NCI-H526 treated with DMSO at 0.1 percent for 48 hours (cell line): ENCODE measurements at places on chromosomes 1 and 21.
A peak's percentile ranks its signal among the peaks of the same experiment; 100 is the strongest.

- no peak for DNase-seq
These were observed 32.5 kb downstream of the RHOU start for GRCh38 chr1:228767636-228768354.

GRCh38 chr1:100950781-100951180 lies 54.9 kb downstream of the SLC30A7 start:
- DNase-seq = peak; percentile 41

GRCh38 chr1:6329851-6330250 lies 63.7 kb downstream of the ACOT7 start:
- no peak for DNase-seq

- no peak for DNase-seq
These were observed 13.9 kb downstream of the CCDC18 start for GRCh38 chr1:93194231-93194990.

DNA sequence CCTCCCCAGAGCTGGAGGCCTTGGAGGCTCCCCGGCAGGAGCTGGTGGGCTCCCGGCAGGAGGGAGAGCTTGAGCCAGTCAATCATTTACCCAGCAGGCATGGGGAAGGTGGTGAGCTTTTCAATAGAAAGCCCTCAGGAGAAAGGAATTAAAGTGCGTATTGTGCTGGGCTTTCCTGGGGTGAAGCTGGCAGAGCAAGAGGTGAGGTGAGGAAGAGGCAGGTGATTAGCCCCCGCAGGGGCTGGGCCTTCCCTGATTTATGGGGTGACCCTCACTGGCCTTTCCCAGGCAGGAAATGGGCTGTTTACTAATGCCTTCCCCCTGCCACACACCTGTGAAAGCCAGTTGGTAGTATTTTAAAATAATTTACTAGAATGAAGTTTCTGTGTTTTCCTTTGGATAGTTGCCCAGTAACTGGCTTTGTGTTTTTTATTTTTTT lies 25.8 kb downstream of the CLDN14 start:
- DNase-seq = no peak

GRCh38 chr1:93845538-93846205 lies 33.3 kb downstream of the DNTTIP2 start:
- DNase-seq = peak; percentile 42

GRCh38 chr1:156128654-156129597 lies 14.4 kb downstream of the LMNA start:
- DNase-seq = no peak

- no peak for DNase-seq
These were observed 318.8 kb upstream of the FAM78B start for GRCh38 chr1:166485620-166486019.

DNA sequence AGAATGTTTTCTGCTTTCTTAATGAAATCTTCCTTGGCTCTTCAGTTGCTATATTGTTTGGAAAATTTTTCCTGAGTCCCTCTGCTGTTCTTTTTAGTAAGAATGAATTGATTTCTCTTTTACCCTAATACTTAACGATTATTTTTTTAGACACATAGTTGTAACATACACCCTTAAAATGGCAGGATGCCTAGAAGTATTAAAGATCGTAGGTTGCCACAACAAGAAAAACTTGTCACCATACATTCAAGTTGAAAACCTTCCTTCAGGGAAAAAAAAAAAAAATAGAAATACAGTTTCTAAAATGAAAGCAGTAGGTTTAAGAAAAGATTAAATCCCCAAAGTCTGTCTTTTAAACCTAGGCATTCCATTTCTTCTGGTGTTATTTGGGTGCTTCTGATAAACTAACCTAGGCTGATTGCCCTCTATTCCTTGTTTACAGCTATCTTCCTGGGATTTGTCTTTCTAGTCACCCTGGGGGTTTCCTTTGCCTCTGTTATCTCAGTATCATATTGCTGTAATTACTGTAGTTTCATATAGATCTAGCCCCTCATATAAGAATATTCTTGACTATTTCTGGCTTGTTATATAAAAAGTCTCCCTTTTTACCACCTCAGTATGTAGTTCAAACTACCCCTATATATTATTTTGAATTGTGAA lies 16.8 kb downstream of the SUCO start:
- DNase-seq = no peak

- no peak for DNase-seq
These were observed 21.0 kb downstream of the KIF21B start for GRCh38 chr1:201002510-201002909.

GRCh38 chr1:78678324-78678723 lies 28.7 kb downstream of the IFI44 start:
- no peak for DNase-seq

DNA sequence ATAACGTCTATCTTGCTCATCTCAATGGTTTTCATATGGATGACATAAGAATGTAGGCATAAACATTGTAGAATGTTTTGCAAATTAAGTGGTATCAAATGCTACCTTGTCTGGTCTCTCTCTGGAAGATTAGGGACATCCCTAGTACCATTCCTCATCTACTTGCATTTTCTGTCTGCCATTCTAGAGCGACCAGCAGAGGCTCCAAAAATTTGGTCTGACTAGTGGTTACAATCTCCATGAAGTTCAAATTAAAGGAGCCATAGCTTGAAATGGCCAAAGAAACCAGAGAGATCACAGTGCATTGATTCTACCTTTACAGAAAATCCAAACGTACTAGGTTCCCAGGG lies 1.1 kb downstream of the CD84 start:
- no peak for DNase-seq

GRCh38 chr1:10195570-10195969 lies 14.8 kb upstream of the KIF1B start:
- DNase-seq = no peak

DNA sequence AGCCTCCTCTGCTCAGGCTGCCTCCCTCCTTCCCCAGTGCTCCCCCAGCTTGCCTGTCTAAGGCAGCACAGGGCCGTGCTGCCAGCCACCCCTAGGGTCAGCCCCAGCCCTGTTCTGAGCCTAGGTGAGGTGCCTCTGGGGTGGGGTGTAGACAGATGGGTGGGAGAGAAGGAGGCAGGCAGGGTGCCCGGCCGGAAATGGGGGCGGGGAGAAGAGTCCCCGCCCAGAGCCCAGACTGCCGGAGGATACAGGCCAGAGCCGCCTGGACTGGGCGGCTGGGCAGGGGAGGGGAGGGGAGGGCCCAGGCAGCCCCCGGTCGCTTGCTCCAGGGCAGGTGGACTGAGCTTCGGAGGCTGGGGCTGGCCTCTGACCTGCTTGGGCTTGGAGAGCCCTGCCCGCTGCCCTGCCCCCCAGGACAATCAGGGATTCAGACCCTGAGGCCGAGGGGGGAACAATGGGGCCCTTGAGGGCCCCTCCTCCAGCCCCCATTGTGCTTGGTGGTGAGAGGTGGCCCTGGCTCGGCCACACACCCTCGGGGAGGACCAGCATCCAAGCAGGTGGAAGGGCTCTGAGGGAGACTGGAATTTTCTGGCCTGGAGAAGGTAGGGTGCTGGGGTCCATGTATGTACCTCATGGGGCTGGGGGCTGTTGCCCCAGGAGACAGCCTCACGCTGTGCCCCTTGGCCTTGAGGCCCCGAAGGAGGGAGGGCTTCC lies at the start of gene GJC2:
Gene GJC2, plus strand, starts transcription at position 525 of the 714 bp plus-strand sequence. CDS start 7,829 bp downstream, outside the sequence.
- no peak for DNase-seq

DNA sequence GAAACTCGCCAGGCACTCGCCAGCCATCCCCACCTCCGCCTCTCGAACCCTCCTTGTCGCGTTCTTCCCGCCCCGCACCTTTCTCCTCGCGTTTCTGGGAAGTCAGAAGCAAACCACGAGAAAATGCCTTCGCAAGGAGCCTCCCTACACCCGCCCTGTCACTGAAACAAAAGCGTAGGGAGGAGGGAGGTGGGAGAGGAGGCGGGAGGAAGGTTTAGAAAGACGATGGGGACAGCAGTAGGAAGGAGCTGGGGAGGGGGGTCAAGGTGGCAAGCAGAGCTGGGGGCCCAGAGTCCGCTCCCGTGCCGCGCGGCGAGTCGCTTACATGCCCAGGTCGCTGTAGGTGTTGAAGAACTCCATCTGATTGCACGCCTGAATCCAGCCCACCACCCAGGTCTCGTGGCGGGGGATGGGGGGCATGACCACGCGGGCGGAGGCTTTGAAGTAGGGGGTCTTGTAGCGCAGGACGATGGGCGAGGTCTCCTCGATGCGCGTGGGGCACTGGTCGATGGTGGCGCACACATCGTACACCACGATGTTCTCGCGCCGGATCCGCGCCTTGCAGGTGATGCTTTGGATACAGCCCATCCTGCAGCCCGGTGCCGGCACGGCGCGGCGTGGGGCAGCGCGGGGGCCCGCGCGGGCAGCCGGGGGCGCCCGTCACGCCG lies 1.0 kb downstream of the FAM78B start:
- peak; percentile 88 for DNase-seq

- DNase-seq = no peak
These were observed 7.6 kb upstream of the NFASC start for GRCh38 chr1:204863024-204863423.

DNA sequence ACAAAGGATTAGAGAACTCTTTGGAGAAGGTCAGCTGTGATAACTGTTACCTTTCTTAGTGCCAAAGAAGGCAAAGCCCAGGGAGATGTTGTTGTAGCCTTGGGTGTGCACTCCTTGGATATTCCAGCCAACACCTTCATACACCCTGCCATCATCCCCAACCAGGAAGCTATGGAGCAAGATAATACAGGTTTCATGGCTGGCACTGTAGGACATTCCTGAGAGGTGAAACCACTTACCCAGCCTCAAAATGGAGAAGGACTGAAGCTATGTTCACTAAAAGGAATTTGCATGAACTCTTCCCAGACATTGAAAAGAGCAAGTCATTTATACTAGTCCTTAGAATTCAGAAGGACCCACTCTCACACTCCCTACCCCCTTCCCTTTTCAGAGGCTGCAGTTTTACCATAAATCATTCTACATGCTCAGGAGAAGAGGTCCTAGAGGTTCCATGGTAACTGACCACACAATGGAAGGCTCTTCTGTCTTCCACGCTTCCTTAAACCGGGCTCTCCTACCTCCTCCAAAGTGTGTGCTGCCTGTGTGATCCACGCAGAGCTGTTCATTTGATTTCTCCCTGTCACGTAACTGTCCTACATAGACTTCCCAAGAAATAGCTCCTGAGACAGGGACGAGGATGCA lies 5.5 kb downstream of the PGLYRP4 start:
- DNase-seq = no peak

DNA sequence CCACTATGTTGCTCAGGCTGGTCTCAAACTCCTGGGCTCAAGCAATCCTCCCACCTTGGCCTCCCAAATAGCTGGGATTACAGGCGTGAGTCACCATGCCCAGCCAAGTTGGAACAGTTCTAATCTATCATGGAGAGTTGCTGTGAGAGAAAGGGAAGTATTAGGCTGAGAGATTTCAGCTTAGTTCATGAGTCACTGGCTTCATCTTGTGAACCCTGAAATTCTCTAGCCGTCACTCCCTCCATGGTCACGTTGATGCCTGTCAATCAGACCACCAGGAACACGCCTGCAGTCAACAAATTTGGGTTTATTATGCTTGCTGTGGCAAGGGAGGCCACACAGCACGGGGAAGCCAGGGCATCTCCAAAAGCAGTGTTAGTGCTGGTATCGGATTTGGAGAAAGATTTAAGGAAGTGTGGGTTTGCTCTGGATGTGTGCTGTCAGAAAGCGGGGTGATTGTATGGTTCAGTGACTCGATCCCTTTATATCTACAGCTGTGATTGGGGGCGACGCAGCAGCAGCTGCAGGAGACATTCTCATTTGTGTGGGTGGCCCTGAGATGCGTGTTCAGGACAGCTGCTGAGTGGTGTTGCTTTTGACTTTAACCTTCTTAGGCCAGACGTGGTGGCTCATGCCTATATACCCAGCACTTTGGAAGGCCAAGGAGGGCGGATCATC lies 18.7 kb downstream of the UQCRHL start:
- no peak for DNase-seq

DNA sequence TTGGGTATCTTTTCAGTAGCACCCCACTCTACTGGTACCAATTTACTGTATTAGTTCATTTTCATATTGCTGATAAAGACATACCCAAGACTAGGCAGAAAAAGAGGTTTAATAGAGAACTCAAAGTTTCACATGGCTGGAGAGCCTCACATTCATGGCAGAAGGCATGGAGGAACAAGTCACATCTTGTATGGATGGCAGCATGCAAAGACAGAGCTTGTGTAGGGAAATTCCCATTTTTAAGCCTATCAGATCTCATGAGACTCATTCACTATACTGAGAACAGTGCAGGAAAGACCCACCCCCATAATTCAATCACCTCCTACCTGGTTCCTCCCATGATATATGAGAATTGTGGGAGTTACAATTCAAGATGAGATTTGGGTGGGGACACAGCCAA lies 878.6 kb upstream of the ADGRL4 start:
- DNase-seq = no peak

- DNase-seq = peak; percentile 30
These were observed 665 bp downstream of the DAB1 start for GRCh38 chr1:57423135-57423655.

DNA sequence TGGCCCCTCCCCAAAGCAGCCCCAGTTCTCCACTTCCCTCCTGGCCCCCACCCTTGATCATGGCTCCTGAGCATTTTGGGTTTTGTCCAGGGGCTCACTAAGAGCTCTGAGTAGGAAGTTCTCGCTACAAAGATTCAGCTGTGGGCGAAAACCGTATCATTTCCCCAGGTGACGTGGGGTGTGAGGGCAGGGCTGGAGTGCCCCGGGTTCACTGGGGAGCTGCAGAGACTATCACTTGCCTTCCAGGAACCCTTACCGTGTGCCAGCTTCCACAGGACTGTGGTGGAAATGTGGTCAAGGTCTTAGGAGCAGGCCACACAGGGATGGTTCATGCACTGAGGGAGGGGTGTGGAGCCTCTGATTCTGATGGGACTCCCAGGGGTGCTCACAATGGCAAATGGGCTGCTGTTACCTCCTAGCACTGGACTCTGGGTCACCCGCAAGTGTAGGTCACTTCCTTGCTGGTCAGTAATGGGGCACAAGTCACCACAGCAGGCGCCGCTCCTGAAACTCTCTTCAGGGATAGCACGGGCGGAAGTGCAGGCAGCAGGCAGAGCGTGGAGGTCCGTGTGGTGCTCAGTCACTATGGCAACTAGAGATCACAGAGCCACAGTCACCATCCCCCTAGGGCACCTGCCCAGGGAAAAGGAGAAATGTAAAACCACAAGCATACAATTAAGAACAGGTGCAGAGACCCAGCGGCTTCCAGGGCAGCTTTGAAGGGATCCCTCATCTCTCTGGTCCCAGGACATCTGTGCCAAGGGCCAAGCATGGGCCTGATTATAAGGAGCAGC lies 35.4 kb downstream of the RSPH1 start:
- peak; percentile 93 for DNase-seq
